ENCODE measurements at places on chromosomes 2 and 18.

DNA sequence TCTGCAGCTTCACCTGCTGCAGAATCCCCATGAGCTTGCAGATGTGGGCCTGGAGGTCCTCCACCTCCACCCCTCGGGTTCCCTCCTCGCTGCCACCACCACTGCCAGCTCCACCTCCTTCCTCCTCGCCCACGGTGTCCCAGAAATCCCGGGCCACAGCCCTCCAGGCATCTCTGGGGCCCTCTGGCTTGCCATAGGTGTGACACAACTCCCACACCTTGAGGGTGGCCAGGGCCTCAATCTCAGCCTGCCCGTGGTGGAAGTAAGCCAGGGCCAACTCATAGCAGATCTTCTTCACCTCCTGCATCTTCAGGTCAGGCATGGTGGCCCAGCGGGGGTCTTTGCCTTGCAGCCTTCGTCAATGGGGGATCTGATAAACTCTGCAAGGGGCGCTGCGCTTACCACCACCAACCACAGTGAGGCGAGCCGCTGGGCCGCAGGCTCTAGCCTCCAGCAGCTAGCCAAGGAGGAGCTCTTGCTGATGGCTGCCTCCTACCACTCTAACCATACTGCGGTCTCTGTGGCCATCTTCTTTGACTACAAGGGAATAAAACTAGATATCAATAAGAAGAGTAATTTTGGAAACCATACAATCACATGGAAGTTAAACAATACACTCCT, 36.1 kb upstream of the ANKRD62 start:
- DNase-seq, result no peak

DNA sequence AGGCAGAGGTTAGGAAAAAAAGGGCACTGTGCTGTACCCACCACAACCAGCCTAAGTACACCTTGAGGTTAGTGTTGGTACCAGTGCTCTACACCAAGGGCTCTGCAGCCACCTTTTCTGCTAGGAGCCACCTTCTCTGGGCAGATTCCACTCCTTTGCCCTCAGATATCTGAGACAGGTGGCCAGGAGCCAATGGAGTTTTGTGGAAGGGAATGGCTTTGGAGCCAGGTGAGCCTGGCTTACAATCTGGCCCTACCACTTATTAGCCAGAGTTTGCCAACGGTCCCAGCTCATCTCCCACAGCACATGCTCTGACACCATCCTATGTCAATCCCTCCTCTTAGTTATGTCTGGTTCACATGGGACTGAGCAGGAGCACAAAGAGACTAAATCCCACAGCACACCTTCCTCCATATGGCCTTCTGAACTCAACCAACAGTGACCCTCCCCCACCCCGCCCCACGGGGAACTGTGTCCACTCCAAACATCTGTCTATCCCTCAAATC, 77.5 kb downstream of the CLHC1 start:
- no peak for DNase-seq

- no peak for DNase-seq
Observed at GRCh38 chr2:31253356-31254131, 19.6 kb downstream of the EHD3 start.

DNA sequence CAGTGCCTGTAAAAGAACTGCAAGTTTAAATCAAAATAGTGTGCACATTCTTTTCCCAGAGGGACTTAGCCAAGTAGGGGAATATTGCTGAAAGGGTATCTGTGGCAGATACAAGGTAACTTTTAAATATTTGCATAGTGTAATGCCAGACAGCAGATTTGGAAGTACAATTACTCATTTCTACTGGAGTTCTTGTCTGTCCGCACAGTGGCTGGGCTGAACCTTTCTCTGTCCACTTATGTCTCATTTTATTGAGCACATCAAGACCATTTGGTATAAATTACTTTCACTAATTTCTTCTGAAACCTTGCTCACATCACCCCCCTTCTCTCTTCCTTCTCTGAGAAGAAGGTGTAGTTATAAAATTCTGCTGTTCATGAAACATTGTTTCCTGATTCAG, 271.3 kb downstream of the THSD7B start:
- no peak for DNase-seq

- no peak for DNase-seq
Observed at GRCh38 chr2:154244932-154245331, 373.2 kb downstream of the GALNT13 start.

DNA sequence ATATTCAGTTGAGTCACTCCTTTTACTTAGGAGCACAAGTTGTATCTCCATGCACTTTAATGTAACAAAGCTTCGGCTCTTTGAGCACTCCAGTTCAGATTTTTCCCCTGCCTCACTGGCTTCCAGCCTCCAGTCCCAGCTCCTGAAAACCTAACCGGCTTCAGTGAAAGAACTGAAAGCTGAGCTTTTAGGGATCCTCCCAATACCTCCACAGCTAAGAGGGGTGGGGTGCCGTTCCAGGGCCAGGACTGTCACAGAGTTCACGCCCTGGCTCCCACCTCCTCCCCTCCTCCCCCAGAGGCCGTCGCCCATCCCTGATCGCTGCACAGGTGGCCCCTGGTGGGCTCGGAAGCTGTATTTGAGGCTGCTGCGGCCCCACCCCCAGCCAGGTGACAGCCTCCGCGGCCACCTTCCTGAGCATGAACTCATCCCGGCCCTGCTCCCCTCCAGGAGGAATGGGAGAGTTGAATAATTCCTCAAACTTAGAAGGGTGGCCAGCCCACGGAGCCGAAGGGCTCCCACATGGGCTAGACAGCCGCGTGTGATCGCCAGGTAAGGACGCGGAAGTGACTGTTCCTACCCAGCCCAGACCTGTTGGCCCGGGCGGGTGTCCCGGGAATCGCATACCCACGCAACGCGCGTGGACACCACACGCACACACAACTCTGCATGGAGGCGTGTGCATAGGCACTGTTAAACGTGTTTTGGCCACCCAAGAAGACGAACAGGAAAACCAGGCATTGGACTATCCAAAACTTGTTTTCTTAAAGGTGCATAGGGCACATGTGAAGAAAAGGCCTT, 1.8 kb downstream of the MYO5B start:
- DNase-seq, result no peak

DNA sequence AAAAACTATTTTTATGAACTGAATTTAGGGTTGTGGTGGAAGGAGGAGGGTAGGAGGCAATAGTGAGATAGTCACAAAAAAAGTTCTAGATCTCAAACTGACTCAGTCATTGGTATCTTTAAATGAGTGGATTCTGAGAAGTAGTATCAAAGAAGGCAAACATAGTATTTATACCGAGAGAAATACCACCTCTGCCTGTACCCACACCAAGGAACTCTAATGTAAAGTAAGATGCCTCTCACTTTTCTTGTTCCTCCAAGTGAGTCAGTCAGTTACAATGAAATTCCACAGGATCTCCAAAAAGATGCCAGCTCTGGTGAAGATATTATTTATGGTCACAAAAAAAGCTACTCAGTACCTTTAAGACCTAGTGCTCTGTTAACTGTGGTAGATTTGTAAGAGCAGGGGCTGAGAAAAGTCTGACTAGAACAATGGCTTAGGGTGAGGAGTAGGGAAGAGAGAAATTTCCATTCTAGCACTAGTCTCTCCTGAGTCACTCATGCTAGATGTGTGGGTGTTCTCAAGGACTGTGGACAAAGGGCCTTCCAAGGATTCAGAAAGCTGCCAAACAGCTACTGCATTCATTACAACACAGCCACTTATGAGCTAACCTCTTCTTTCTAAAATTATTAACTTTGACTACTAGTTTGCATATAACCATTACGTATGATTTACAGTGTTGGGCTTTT, 36.3 kb downstream of the YWHAQ start:
- peak; percentile 72 for DNase-seq

GRCh38 chr2:133802409-133803039, 234.3 kb upstream of the NCKAP5 start:
- DNase-seq, result no peak

DNA sequence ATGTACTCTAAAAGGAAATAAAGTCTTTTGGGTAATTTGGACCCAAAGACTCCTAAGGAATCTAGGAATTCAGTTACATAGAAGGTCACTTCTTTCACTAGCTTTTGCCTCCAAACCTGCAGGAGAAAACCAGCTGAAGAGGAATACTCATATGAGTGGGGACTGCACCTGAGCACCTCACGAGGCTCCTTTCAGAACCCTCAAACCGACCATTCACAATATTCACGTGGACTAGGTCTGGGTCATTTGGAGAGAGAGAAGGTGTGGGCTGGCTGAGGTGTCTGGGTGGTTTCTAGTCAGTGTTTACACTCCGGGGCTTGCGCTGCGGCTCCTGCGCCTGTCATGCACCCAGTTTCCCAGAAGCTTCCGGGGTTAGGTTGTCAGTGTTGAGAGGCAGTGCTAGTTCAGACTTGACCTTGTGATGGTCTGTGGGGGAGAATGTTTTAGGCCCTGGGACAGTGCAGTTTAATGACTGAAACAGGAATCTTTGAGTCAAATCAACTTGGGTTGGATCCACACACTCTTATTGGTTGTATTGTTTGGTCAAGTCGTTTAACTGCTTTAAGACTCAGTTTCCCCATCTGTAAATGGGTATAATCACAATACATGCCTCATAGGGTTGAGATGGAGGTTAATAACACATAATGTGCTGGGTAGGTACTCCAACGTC, 78.4 kb downstream of the LIMS1 start:
- no peak for DNase-seq

DNA sequence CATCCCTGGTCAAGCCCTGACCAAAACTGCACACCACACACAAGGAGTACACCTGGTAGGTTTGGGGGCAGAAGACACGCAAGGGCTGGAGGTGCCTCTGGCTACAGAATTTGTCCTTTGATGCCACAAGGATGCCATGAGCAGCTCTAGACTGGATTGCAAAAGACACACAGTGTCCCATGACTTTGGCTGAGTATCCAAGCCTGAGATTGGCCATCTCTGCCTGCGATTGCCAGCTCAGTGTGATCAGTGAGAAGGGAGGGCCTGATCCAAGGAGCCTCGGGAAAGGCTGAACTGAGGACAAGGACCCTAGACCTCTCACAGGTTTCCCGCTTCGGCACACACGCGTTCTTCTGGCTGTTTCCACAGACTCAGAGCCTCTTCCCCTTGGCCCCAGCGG, 60.0 kb upstream of the FOSL2 start:
- no peak for DNase-seq

- DNase-seq, result no peak
Observed at GRCh38 chr18:78309924-78310323, 669.7 kb upstream of the SALL3 start.

GRCh38 chr2:33321236-33321771, 155.1 kb upstream of the RASGRP3 start:
- no peak for DNase-seq

DNA sequence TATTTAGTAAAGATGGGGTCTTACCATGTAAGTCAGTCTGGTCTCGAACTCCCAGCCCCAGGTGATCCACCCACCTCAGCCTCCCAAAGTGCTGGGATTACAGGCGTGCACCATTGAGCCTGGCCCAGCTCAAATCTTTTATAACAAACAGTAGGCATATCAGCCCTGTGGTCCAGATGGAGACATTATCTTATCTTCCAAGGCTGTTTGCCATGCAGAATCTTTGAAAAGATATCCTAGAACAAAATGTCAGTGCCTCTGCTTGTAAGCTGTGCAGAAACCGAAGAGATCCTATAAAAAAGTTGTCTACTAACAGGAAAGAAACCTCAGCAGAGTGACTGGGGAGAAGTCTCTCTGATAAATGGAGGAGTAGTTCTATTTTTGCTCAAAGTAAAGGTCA, 142.1 kb downstream of the PTH2R start:
- no peak for DNase-seq

GRCh38 chr18:12308386-12309100, 502 bp downstream of the TUBB6 start:
- DNase-seq, result peak; percentile 78

GRCh38 chr2:84880645-84881521, at the start of gene TRABD2A:
Gene TRABD2A, minus strand, starts transcription at chr2:84881084. Its CDS starts 45 bp downstream, at chr2:84881039.
- peak; percentile 33 for DNase-seq
